Trophoblast cell (in vitro differentiated cells and primary cell): ENCODE measurements at places on chromosomes 6 and 20.

DNA sequence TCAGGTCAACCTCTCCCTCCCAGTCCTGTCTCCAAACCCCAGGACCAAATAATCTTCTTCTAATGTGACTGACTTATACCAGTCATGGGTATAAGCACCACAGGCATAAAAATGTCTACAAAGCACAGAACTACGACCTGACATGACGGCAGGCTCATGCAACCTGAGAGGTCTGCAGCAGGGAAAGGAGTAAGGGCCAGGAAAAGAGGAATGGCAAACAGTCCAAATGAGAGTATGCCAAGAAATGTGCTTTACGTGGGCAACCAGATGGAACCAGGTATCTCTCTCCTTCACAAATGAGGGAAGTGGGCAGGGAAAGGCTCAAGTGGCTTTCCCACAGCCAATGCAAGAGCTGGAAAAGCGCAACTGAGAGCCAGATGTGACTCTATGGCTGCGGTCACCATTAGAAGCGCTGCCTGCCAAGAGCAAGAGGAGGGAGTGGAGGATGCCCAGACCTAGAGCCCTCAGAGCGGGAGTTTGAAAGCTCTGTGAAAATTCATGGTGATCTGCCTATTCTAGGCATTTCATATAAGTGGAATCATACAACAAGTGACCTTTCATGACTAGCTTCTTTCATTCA, 6.0 kb downstream of the APMAP start:
- H3K4me1 ChIP-seq = peaks cover 2% of the 10 kb centered on the region
- no peak overlapping the region for H3K27ac ChIP-seq
- H3K27me3 ChIP-seq = no peaks in the 10 kb centered on the region
- no peak overlapping the region for H3K4me3 ChIP-seq

DNA sequence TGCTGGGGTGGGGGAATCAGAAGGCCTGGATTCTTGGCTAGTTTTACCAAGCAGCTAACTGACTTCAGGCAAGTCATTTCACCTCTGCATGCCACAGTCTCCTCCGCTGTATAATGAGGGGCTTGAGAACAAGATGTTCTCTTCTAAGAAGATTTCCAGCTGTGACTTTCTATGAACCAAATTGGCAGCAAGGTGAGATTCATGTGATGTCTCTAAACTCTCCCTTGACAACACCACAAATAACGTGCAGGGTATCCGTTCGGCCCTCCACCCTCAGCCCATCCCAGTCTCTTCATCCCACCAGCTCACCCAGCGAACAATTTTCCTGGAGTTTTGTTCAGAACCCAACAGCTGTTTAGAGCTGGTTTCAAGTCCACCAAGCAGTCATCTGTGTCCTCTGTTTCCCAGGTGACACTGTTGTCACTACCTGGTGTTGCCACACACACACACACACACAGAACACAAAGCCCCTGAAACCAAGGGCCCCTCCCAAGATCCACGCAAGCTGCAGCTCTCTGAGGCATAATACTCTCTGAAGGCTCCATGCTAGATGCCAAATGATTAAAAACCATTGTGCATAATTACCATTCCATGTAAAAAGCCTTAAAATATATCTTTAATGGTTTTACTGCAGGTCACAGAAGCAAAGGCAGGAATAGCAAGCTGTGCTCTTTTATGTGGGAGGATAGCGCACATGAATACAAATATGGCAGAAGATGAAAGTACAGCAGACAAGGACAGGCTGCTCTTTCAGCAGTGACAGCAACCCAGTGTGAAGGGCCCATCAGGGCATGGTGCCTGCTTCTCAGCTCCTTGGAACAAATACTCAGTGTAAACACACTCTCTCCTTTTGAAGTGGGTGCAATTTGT, 48.2 kb downstream of the ARHGAP18 start:
- DNase-seq = no peak
- no peaks in the 10 kb centered on the region for H3K27me3 ChIP-seq
- no peaks in the 10 kb centered on the region for H3K36me3 ChIP-seq
- H3K4me3 ChIP-seq = no peak overlapping the region

- H3K27me3 ChIP-seq = no peaks in the 10 kb centered on the region
- no peak for DNase-seq
Observed at GRCh38 chr6:18478610-18479009, 91.5 kb downstream of the RNF144B start.

- no peak overlapping the region for H3K27ac ChIP-seq
- DNase-seq = peak; percentile 90
- peaks cover 7% of the 10 kb centered on the region for H3K4me1 ChIP-seq
- H3K4me3 ChIP-seq = no peak overlapping the region
- no peaks in the 10 kb centered on the region for H3K36me3 ChIP-seq
Observed at GRCh38 chr6:2157441-2158127, 87.8 kb downstream of the GMDS start.

DNA sequence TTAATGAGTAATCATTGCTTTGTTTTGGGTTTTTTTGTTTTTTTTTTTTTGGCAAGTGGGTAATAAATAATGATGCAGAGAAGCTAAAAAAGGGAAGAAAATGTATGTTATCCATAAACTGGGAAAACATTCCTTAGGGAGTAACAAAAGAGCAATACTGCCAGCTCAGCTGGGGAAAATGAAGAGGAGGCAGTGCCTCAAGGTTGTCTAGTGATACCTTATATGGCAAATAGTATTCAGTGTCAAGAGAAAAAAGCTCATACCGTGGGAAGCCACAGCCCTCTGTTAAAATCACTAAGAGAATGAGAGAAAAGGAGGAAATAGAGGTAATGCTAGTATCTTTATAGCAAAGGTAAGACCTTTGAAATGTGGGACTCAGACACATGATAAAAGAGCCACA, 47.1 kb upstream of the SMLR1 start:
- no peaks in the 10 kb centered on the region for H3K27me3 ChIP-seq
- H3K36me3 ChIP-seq = no peaks in the 10 kb centered on the region
- H3K4me1 ChIP-seq = no peaks in the 10 kb centered on the region
- no peak for DNase-seq

GRCh38 chr20:4154958-4155411, 139.6 kb upstream of the RNF24 start:
- H3K4me1 ChIP-seq = peaks cover 2% of the 10 kb centered on the region
- DNase-seq = peak; percentile 31
- H3K36me3 ChIP-seq = no peaks in the 10 kb centered on the region
- no peak overlapping the region for H3K4me3 ChIP-seq

DNA sequence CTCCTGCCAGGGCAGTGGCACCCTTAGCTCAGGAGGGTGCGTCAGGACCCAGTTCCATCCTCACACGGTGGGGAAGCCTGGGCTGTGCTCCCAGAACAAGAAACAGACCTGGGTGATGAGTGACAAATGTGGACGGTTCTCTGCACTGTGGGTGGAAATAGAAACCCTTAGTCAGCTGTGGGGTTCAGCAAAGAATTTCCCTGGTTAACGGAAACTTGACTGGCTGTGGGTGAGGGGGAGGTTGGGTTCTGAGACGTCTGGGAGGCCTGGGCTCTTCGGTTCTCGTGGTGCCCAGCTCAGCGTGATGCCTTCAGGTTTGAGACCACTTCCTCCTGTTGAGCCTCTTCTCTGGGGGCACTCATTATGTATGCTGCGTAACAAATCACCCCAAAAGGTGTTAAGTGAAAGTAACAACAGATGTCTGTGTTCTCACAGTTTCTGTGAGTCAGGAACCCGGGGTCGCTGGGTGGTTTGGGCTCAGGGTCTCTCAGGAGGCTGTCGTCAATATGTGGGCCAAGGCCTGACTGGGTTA, 53.1 kb upstream of the FAM83D start:
- H3K4me3 ChIP-seq = no peak overlapping the region
- no peaks in the 10 kb centered on the region for H3K36me3 ChIP-seq
- H3K4me1 ChIP-seq = no peaks in the 10 kb centered on the region
- H3K27me3 ChIP-seq = no peaks in the 10 kb centered on the region

DNA sequence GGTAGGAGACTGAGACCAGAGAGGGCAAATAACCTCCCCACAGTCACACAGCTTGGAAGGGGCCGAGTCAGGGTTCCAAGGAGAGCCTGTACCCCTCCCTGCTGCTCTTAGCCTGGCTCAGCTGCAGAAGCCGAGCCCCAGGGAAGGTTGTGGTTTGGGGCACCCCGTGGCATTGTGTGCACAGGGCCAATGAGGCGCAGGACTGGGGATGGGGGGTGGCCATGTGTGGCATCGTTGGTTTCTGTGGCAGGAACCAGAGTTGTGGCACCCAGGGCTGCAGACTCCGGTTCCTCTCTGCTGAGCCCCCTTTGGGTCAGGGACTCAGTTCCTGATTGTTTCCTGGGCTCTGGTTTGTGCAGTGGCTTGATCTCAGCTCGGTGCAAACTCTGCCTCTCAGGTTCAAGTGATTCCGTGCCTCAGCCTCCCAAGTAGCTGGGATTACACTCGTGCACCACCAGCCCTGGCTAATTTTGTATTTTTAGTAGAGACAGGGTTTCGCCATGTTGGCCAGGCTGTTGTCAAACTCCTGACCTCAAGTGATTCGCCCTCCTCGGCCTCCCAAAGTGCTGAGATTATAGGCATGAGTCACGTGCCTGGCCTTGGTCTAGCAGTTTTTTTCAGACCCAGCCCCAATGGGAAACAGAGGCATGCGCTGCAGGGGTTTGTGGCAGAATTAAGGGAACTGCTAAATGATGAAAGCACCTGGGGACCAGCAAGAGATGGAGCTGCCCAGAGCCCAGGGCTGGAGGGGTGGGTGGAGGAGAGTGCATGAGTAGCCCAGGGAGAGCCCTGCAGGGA, 221.0 kb upstream of the SULF2 start:
- H3K27me3 ChIP-seq = no peaks in the 10 kb centered on the region
- H3K4me1 ChIP-seq = no peaks in the 10 kb centered on the region
- H3K27ac ChIP-seq = no peak overlapping the region
- H3K4me3 ChIP-seq = no peak overlapping the region

DNA sequence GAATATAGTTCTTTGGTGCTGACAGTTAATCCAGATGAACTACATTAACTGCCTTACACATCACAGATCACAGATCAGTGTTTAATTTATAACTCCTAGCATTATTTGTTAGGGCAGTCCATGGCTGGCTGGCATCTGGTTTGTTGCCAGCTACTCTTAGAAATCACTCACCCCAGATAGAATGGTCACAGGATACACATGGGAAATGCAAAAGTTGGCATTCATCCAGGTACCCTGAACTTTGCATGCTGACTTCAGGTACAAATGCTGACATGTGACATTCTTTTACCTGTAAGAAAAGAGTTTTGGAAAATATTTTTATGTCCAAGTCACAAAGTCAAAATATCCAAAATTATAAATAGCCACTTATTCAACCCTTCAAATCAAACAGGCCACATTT, 20.2 kb downstream of the FBXL4 start:
- H3K27ac ChIP-seq = no peak overlapping the region
- DNase-seq = no peak
- H3K27me3 ChIP-seq = no peaks in the 10 kb centered on the region
- no peak overlapping the region for H3K4me3 ChIP-seq
- H3K4me1 ChIP-seq = no peaks in the 10 kb centered on the region

DNA sequence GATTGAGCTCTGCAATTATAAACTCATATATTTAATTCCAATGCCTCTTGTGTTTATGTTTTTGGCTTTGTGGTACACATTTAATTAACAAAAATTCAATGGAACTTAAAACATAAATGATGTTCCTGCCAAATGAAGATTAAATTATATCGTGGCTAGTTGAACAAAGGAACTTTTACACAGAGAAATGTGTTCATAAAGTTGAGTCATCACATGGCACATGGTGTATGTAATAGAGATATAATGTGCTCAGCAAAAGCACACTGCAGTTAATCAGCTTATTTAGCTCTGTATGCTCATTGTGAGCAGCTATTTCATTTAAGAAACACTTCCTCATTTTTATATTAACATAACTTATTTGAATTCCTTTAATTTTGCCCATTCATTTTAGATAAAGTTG, 1295.6 kb upstream of the CITED2 start:
- no peak overlapping the region for H3K27ac ChIP-seq
- no peak overlapping the region for H3K4me3 ChIP-seq
- H3K36me3 ChIP-seq = no peaks in the 10 kb centered on the region
- no peaks in the 10 kb centered on the region for H3K27me3 ChIP-seq
- no peaks in the 10 kb centered on the region for H3K4me1 ChIP-seq
- DNase-seq = no peak

- peaks cover 7% of the 10 kb centered on the region for H3K4me1 ChIP-seq
- H3K27me3 ChIP-seq = no peaks in the 10 kb centered on the region
- no peak overlapping the region for H3K4me3 ChIP-seq
- peak; percentile 24 for DNase-seq
- no peak overlapping the region for H3K27ac ChIP-seq
Observed at GRCh38 chr20:16539280-16540021, 33.8 kb downstream of the KIF16B start.
